ENCODE measurements at places on chromosomes 5 and 9.

DNA sequence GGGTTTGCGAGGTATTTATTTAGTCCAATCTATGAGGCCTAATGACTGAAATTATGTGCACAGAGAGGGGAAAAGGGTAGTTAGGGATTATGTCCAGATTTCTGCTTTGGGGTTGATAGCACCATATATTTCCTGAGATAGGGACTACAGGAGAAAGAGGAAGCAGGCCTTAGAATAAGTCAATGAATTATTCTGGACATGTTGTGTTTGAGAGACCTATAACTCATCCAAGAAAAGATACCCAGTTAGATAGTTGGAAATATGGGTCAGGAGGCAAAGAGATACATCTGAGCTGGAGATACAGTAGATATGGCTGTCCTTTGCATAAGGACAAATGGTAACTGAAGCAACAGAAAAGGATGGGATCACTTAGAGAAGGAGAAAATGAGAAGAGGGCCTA lies 53.1 kb downstream of the NR3C1 start:
- DNase-seq = no peak

GRCh38 chr5:58378613-58379390 lies 81.1 kb downstream of the PLK2 start:
- no peak for DNase-seq

- no peak for DNase-seq
Measured at GRCh38 chr5:54721116-54721515, 203.6 kb downstream of the SNX18 start.

GRCh38 chr9:90729351-90729750 lies 72.3 kb upstream of the SYK start:
- no peak for DNase-seq

- no peak for DNase-seq
Measured at GRCh38 chr9:129242971-129243561, 65.0 kb upstream of the IER5L start.

DNA sequence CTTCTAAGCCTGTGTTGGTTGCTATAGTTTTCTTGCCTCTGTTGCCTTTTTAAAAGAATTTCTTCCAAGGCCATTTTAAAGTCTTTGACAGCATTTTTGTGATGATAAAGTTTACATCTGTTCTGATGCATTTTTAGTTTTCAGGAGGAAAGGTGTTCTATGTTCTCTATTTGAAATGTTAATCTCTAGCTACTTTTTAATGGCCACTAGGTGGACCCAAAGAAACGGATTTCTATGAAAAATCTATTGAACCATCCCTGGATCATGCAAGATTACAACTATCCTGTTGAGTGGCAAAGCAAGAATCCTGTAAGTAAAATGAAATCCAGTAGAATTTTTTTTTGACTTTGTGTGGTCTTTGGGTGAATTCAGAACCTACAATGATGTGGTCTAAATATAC lies 60.2 kb downstream of the MELK start:
- DNase-seq = no peak

DNA sequence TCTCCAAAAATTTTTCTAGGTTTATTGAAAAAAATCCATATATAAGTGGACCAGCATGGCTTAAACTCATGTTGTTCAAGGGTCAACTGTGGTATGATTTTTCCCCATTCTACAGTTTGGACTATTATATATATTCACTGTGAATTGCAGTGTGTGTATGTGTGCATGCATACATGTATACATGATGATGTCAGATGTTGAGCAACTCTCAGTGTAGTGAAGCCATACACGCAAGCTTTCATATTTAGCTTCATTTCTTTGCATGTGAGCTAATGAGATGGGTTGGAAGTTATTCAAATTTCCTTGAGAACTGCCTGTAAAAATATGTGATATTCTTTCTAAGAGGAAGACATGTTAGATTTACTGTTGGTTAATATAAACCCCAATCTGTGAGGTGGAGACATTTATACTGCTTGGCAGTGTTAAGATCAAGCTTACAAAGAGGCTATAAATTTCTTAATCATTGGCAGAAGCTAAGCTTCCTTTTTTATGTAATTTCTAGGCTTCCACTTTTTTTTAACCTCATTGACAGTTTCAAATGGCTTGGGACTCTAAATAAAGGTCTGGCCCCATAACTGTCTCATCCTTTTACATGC lies 134.8 kb downstream of the GABRG2 start:
- DNase-seq = no peak

DNA sequence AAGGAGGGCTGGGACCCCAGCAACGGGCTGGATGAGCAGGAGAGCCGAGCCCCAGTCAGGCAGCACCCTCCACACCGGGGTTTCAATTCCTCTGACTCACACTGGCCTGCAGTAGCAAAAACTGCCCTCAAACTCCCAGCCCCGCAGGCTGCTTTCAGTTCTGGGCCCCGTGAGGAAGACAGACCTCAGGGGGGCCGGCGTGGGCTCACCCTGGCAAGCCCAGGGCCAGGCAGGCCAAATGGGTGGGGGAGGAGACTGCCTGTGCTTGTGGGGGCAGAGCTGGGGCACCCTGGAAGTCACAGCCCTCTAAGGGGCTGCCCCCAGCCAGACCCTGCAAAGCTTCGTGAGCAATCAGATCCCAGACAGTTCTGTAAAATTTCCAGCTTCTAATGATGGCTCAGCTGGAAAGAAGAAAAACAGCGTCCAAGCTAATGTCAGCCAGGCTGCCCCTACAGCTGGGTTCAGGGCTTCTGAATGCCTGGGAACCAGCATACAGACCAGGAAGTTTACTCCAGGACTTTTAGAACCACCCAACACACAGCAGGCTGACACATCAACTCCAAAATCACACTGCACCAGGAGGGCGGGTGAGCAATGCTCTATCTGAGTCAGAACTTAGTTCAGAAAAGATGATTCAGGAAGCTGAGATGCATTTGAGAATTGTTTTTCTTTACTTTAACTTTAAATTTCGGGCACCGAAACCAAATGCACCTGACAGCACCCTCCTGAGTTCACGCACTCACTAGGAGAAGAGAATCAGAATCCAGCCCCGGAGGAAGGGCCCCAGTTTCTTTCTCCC lies 34.7 kb downstream of the LPCAT1 start:
- peak; percentile 87 for DNase-seq
